ENCODE measurements at places on chromosomes 16 and 17.

DNA sequence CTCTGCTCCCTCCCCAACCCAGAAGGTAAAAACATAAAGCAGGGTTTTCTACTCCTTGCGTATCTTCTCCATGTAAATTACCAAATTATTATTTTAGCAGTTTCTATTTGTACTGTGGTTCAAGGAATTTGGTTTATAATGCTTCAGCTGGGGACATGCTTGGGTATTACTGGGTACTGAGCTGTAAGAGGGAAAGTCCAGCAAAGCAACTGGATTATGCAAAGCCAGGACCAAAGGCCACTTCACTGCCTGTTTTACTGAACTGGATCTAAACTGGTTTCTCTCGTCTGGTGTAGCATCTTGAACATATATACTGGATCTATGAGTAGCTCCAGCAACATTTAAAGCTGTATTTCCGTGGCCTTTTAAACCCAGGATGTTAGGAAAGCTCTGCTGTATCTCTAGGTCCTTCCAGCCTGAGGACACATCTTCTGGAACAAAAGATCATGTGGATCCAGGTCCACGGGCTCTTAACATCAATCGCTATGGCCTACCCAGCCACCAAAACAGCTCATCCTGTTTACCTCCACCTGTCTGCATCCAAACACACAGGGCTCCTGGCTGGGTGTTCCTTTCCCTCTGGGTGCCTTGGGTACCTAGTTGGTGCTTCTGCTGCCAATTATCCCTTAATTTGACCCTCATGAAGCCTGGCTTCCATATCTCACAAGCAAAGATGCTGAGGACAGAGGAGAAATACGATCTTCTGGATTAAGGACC is 7.2 kb downstream of the PMP22 start:
- no peak for DNase-seq

GRCh38 chr17:10352893-10353292 is 19.9 kb downstream of the MYH13 start:
- DNase-seq: no peak

- no peak for DNase-seq
Observed at GRCh38 chr17:5718726-5719125, 134.4 kb upstream of the NLRP1 start.

DNA sequence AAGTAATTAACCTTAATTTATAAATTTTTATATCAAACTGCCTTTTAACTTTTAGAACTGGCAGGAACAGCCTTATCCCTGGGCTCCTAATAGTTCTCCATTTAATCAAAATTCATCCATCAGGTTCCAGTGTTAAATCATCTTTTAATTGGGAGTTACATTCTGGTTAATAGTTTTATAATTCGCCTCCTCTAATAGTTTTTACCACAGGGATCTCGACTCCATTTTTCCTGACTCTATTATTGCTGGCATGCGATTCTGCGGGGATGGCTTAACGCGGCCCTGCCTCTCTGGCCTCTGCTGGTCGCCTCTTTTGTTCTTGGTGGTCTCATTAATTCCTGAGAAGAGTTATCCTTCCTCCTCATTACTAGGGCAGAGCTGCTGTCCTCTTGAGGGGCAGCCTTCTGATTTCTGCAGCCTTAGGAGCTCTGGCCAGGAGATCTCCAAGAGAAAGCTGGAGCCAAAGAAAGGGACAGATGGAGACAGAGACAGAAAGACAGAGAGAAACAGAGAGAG is 71.1 kb downstream of the MRM1 start:
- DNase-seq: no peak

GRCh38 chr17:37179893-37180292 is 195.9 kb upstream of the C17orf78 start:
- no peak for DNase-seq

- no peak for DNase-seq
Observed at GRCh38 chr17:40373324-40373723, 8.8 kb upstream of the GJD3 start.
